ENCODE measurements at places on chromosomes 2 and 18. TPM values are rescaled to one million over a fixed set of nuclear protein-coding genes. Genes with fewer than 3 reads are reported as not detected.
A peak's percentile ranks its signal among the peaks of the same experiment; 100 is the strongest.

The CHN1 gene
- total RNA-seq = 88.2 TPM

The TUBA4A gene
- 49.7 TPM for total RNA-seq

The HMSD gene
- total RNA-seq = not detected

The LAMA3 gene
- total RNA-seq = 0.60 TPM

The STEAP3 gene
- 21.8 TPM for total RNA-seq

The MAPK4 gene
- total RNA-seq = not detected

The SERPINB12 gene
- total RNA-seq = not detected

The ABCA12 gene
- 0.08 TPM for total RNA-seq

The HOXD12 gene
- not detected for total RNA-seq

GRCh38 chr2:79275863-79276262, 116.3 kb upstream of the REG3A start:
- H3K36me3 ChIP-seq = no peaks in the 10 kb centered on the region
- no peak for DNase-seq
- no peak overlapping the region for H3K27ac ChIP-seq
- no peaks in the 10 kb centered on the region for H3K4me1 ChIP-seq
- no peaks in the 10 kb centered on the region for H3K27me3 ChIP-seq
- no peak overlapping the region for H3K4me3 ChIP-seq

- H3K4me3 ChIP-seq = no peak overlapping the region
- no peak for DNase-seq
- H3K36me3 ChIP-seq = peaks cover 27% of the 10 kb centered on the region
- H3K27ac ChIP-seq = no peak overlapping the region
- H3K4me1 ChIP-seq = peaks cover 22% of the 10 kb centered on the region
Observed at GRCh38 chr18:21571772-21572171, 28.7 kb downstream of the ESCO1 start.

DNA sequence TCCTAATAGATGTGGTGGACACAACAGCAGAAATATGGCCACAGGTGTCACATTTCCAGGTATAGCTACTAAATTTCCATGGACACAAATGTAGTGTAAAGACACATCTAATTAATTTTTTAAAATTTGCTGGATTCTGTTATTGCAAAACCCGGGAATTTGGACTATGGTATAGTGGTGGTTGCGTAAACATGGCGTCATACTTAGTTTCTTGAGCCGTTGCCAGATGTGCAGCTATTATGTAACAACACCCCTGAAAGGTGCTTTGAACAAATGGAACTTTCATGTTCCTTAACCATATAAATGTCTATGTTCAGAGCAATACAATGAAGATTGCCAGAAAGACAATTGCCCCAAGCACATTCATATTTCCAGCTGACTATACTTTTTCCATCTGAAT, 85.9 kb downstream of the HRH4 start:
- no peak for DNase-seq
- H3K4me3 ChIP-seq = no peak overlapping the region
- H3K27ac ChIP-seq = no peak overlapping the region

GRCh38 chr2:12737297-12737696, 20.6 kb downstream of the TRIB2 start:
- no peak overlapping the region for H3K27ac ChIP-seq
- H3K36me3 ChIP-seq = peaks cover 56% of the 10 kb centered on the region
- H3K27me3 ChIP-seq = peaks cover 1% of the 10 kb centered on the region
- H3K4me1 ChIP-seq = peaks cover 12% of the 10 kb centered on the region

DNA sequence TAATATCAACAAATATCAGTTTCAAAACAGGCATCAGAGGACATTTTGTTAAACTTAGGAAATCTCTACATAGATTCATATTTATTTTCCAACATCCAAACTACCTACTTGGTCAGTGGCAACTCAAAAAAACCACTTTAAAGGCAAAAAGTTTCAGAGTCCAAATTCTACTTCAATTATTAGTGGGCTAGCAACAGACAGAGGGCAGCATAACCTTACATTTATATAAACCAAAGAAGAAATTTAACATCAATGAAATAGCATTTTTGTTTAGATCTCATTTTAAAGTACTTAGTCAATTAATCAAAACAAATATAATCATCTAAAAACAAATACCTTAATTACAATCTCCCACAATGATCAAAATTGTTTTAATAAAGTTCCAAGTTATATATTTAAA, 33.3 kb downstream of the RTTN start:
- H3K36me3 ChIP-seq = 0 out of 2 replicates have a peak, but pooled peaks cover 5% of the 10 kb centered on the region
- peaks cover 16% of the 10 kb centered on the region for H3K4me1 ChIP-seq
- no peak overlapping the region for H3K4me3 ChIP-seq
- H3K27me3 ChIP-seq = no peaks in the 10 kb centered on the region
- peak; percentile 19 for DNase-seq

GRCh38 chr18:23369266-23369665, 83.8 kb upstream of the RIOK3 start:
- no peak overlapping the region for H3K27ac ChIP-seq
- no peaks in the 10 kb centered on the region for H3K36me3 ChIP-seq
- no peak overlapping the region for H3K4me3 ChIP-seq
- H3K4me1 ChIP-seq = peaks cover 18% of the 10 kb centered on the region

GRCh38 chr2:86488561-86489250, 47.5 kb downstream of the KDM3A start:
- no peak for DNase-seq
- H3K4me1 ChIP-seq = peaks cover 15% of the 10 kb centered on the region
- peaks cover 71% of the 10 kb centered on the region for H3K36me3 ChIP-seq
- no peak overlapping the region for H3K27ac ChIP-seq
- H3K27me3 ChIP-seq = peaks cover 1% of the 10 kb centered on the region
- no peak overlapping the region for H3K4me3 ChIP-seq

DNA sequence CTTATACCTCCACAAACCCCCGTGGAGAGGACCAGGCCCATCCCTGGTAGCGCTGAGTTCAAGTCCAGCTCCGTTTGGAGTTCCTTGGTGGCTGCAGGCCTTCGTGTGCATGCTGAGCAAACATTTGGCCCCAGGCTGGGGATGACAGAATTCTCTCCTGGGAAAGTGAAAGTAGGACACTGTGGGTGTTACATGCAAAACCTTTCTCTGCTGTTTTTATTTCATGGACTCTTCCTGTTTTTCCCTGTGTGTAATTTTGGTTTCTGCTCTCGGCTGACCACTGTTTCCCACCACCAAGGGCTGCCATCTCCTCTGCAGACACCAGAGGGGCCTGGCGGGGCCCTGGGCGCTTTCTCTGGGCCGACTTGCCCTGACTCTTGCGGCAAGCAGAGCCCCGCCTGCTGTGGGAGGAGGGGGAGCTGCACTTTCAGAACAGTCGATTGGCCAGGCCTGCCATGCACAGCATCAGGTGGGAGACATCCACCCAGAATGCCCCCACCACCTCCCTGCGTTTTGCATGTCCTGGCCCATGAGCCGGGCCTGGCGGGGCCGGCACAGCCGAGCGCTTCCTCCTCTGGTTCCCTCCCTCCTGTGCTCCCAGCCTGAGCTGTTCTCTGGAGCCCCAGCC, 102.4 kb downstream of the CABLES1 start:
- peak overlapping the region; percentile 79 for H3K4me3 ChIP-seq
- peak overlapping the region; percentile 57 for H3K27ac ChIP-seq
- H3K4me1 ChIP-seq = peaks cover 21% of the 10 kb centered on the region
- no peaks in the 10 kb centered on the region for H3K36me3 ChIP-seq

GRCh38 chr2:190093793-190094192, 31.3 kb upstream of the MSTN start:
- no peak overlapping the region for H3K27ac ChIP-seq
- no peak overlapping the region for H3K4me3 ChIP-seq
- H3K36me3 ChIP-seq = 0 out of 2 replicates have a peak, but pooled peaks cover 3% of the 10 kb centered on the region

DNA sequence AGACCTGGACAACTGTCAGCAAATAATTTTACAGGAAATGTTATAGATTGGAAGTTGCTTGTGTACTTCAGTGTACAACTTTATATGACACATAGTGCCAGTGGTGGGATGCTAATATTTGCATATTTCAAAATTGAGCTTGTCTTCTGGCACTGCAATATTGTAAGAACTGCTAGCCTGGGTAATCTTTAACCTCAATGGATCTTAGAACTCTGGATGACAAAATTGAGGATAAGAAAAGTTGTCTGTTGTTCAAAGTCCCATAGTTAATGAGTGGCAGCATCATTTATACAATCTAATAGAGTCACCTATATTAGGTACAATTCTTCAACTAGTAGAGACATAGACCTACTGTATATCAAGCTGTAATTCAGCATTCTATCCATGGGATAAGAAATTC, 110.3 kb downstream of the MEIS1 start:
- H3K27ac ChIP-seq = no peak overlapping the region
- H3K27me3 ChIP-seq = peaks cover 1% of the 10 kb centered on the region
- H3K4me1 ChIP-seq = peaks cover 63% of the 10 kb centered on the region
- no peak overlapping the region for H3K4me3 ChIP-seq
- H3K36me3 ChIP-seq = peaks cover 30% of the 10 kb centered on the region

GRCh38 chr2:221310730-221311129, 261.4 kb downstream of the EPHA4 start:
- H3K4me1 ChIP-seq = no peaks in the 10 kb centered on the region
- no peaks in the 10 kb centered on the region for H3K36me3 ChIP-seq
- peaks cover 4% of the 10 kb centered on the region for H3K27me3 ChIP-seq
- no peak overlapping the region for H3K4me3 ChIP-seq

GRCh38 chr18:47316924-47317323, 65.5 kb upstream of the SKOR2 start:
- no peaks in the 10 kb centered on the region for H3K4me1 ChIP-seq
- H3K27me3 ChIP-seq = peaks cover 6% of the 10 kb centered on the region
- no peak for DNase-seq
- no peak overlapping the region for H3K4me3 ChIP-seq

DNA sequence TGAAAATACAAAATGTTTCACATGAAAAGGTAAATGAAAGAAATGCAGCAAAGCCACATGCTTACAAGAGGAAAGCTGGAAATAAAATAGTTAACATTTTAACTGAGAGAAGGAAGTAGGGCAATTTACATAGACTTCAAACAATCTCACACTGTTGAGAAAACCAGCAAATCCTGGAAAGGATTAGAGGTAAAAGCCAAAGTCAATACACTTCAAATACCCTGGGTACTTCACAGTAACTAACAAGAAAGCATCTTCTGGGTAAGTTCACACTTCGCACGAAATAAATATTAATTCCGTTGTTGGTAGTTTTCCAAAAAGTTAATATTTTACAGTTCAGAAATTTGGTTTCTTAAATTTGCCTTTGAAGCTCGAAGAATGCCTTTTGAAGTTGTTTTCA, 3.5 kb upstream of the ERICH2 start:
- H3K4me3 ChIP-seq = no peak overlapping the region
- no peak overlapping the region for H3K27ac ChIP-seq
- no peak for DNase-seq
- H3K27me3 ChIP-seq = peaks cover 5% of the 10 kb centered on the region
- H3K4me1 ChIP-seq = peaks cover 7% of the 10 kb centered on the region
- H3K36me3 ChIP-seq = no peaks in the 10 kb centered on the region

GRCh38 chr2:176817061-176817565, 395.5 kb upstream of the HNRNPA3 start:
- no peak overlapping the region for H3K4me3 ChIP-seq
- H3K4me1 ChIP-seq = no peaks in the 10 kb centered on the region
- H3K36me3 ChIP-seq = no peaks in the 10 kb centered on the region
- no peak overlapping the region for H3K27ac ChIP-seq
- H3K27me3 ChIP-seq = peaks cover 3% of the 10 kb centered on the region

- no peak for DNase-seq
- H3K27ac ChIP-seq = no peak overlapping the region
- H3K4me3 ChIP-seq = no peak overlapping the region
- H3K4me1 ChIP-seq = no peaks in the 10 kb centered on the region
Observed at GRCh38 chr2:233829193-233830110, 24.9 kb downstream of the HJURP start.

- no peaks in the 10 kb centered on the region for H3K36me3 ChIP-seq
- H3K27me3 ChIP-seq = no peaks in the 10 kb centered on the region
- H3K4me3 ChIP-seq = no peak overlapping the region
- H3K4me1 ChIP-seq = peaks cover 32% of the 10 kb centered on the region
Observed at GRCh38 chr18:22549260-22549937, 131.7 kb upstream of the CTAGE1 start.

DNA sequence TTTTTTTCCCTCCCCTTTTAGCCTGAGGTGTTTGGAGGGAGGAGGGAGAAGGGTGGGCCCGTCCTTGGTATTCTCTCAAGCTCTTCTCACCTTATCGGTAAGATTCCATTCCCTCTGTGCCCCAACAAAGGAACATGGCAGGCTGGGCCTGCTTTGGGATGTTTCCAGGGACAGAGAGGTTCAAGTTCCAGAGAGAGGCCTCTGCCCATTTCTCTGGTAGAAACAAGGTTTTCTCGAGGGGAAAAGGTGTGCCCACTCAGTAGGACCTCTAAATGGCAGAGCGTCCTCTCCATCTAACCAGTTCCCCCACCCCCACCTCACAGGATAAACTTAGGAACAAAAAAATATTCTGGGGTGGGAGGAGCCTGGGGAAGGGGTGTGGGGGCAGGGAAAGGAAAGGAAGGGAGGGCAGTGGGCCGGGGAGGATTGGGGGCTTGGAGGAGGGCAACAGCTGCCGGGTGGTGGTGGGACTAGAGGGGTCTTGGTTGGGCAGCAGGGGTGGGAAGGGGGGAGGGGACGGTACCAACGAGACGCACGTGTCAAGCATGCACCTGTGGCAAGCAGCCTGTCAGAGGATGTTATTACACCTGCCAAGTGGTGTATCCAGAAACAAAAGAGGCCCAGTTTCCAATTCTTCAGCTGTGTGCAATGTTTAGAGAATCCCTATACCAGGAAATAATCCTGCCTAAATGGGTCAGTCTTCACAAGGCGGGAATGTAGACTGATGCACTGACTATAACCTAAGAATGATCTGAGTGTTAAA, 2.1 kb downstream of the PCBP1 start:
- no peak for DNase-seq
- peaks cover 6% of the 10 kb centered on the region for H3K27me3 ChIP-seq
- peak overlapping the region; percentile 98 for H3K4me3 ChIP-seq
- peak overlapping the region; percentile 100 for H3K27ac ChIP-seq
- peaks cover 42% of the 10 kb centered on the region for H3K36me3 ChIP-seq

DNA sequence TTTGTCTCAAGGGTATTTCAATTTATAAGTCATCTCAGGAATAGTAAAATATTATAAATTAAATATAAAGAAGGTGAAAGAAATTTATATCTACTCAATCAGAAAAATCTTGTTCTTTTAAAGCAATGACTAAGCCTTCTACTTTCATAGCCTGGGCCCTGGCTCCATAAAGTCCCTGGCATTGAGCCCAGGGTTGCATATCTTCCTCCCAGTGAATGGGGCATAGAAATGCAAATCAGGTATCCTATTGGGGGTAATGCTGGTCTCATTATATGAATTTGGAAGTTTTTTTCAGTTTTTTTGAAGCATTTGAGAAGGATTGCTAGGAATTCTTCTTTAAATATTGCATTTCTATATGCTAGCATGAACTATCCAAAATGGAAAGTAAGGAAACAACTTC, 73.9 kb upstream of the MC2R start:
- H3K27ac ChIP-seq = no peak overlapping the region
- DNase-seq = no peak
- H3K36me3 ChIP-seq = no peaks in the 10 kb centered on the region

All from HFFc6 (cell line).